ENCODE measurements at places on chromosomes 5 and 9.
A peak's percentile ranks its signal among the peaks of the same experiment; 100 is the strongest.

DNA sequence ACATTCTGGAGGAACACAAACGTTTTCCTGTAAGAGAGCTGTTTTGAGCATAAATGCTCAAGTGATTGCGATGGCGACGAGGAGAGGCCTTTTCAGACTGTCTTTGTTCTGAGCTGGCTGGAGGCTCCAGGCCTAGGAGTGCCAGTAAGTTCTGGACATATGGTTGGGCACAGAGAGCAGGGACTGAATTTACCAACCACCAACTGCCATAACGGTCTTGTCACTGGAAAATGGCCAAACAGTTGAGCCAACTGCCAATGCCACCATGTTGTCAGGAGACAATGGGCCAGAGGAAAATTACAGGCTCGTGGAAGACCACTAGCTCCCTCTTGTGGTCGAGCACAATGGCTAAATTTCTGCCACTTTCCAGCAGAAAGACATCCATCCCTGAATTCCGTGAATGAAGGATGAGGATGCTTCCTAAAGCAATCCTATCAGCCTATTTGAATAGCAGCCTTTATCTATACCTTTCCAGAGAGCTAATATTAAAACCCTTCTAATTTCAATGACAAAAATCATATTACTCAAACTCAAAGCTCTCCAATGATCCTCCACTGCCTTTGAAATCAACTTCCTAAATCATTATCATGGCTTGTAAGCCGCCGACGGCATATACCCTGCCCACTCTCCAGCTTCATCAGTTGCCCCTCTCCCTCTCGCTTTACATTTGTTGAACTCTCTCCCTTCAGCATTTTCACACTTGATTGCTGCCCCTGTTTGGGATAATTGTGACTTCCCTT lies 66.9 kb upstream of the GLIS3 start:
- DNase-seq: no peak

DNA sequence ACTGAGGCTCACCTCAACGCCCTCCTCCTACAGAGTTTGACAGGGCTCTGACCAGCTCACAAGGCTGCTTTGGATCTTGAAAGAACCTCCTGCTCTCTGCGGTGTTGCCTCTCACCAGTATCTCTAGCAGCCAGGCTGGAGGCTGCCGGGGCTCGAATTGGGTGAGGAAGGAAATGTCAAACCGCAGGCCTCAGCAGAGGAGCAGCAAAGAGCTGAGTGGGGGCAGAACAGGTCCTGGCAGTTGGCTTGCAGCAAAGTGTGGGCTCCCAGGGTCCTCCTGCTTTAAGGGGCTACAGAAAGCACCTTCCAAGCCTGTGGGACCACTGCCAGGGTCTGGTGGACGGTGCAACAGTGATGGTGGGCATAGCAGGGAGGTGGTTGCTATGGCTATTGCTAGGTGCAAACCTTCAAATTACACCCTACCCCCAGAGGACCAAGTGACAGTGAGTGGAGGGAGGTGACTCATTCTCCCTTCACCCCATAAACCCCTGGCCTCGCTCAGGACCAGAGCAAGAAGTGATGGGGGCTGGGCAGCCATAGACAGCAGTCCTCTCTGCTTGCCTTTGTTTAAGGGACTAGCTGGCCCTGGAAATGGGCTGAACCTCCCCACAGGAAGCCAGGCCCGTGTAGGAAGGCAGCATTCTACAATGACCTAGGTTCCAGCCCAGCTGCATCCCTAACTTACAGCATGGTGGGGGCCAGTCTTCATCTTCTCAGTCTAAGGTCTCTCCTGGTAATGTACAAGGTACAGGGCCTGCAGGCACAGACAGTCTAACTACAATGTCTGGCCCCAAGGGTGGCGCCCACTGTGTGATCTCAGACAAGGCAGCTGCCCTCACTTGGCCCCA lies 18.7 kb downstream of the LCP2 start:
- peak; percentile 90 for DNase-seq

GRCh38 chr9:37421914-37422288 lies 595 bp upstream of the GRHPR start:
- DNase-seq: no peak

DNA sequence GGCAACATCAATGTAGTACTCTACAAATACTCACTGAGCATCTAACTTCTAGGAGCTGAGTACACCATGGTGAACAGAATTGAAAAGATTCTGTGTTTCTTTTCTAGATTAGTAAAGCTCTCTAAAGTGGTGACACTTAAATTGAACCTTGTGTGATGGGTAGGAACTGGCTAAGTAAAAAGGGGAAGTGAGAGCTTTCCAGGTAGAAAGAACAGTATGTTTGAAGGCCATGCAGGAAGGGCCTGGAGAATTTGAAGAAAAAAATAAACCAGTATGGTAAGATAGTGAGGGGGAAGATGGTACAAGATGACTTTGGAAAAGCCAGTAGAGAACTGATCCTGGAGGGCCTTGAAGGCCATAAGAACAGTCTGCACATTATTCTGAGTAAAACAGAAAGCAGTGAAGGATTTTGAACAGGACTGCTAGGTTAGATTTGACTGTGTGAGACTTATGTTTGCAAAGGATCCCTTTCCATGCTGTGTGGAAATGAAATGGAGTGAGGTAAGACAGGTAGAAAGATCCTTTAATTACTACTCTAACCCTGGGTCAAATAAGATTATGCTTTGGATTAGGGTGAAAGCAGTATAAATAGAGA lies 46.7 kb upstream of the UBQLN1 start:
- no peak for DNase-seq

DNA sequence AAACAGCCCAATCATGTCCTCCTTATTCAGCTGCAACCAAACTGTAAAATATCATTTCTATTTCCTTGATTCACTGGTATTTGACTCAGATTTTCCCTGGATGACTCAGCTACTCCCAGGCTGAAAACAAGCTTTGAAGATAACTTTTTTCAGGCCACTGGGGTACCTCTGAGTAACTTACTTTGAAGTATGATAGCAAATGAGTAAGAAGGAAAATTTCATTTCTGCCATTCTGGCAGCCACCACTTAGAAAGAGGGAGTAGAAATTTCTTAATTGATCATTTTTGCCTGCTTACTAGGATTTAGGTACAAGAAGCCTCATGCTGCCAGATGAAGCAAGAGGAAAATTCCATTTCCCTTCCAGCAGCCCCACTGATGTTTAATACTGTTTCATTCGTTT lies 247.4 kb downstream of the PRELID2 start:
- no peak for DNase-seq

GRCh38 chr9:34332076-34332964 lies 3.0 kb downstream of the NUDT2 start:
- peak; percentile 10 for DNase-seq

- DNase-seq: peak; percentile 33
Measured at GRCh38 chr5:6359555-6360322, 18.6 kb downstream of the MED10 start.

DNA sequence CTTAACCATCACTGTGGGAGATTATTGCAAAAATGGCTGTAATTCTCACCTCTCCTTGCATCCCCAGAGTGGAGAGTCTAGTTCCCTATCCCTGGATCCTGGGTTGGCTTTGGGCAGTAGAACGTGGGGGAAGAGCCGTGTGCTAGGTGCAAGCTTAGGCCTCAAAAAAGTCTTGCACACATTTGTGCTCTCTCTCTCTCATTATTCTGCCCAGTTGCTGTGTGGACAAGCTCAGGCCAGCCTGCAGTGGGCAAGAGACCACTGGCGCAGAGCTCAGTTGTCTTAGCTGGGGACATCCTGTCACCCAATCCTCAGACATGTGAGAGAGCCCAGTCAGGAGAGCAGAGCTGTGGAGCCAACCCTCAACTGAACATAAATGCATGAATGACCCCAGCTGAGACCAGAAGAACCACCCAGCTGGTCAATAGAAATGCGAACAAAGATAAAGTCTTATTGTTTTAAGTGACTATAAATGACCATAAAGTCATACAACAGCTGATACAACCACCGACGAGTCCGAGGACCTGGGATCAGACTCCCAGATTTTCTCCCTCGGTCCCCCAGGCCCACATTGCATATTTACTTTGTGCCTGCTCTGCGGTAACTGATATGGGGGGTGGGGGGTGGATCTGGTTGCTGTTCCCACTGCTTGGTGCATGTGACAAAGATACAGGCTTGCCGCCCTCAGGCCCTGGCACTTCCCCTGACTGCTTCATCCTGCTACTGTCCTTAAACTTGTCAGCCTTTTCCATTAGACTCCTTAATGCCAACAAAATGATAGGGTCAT lies 166.4 kb upstream of the MVB12B start:
- DNase-seq: no peak

GRCh38 chr5:138466900-138467710 lies 1.8 kb downstream of the EGR1 start:
- no peak for DNase-seq

DNA sequence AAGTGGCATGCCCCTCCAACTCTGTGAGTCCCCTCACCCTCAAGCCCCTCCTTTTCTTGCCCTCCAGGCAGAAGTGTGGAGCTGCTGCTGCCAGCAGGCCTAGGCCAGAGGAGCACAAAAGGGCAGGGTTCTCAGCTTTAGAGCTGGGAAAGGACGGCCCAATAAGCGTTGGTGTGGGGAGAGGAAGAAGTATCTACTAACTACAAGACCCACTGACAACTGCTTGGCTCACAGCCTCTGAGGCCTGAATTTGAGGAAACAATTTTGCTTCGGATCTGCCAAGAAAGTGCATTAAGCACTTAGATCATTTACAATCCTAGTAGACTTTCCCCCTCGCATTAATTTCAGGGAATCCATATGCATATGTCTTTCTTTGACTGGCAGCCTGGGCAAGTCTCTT lies 179.4 kb downstream of the SNX18 start:
- no peak for DNase-seq

DNA sequence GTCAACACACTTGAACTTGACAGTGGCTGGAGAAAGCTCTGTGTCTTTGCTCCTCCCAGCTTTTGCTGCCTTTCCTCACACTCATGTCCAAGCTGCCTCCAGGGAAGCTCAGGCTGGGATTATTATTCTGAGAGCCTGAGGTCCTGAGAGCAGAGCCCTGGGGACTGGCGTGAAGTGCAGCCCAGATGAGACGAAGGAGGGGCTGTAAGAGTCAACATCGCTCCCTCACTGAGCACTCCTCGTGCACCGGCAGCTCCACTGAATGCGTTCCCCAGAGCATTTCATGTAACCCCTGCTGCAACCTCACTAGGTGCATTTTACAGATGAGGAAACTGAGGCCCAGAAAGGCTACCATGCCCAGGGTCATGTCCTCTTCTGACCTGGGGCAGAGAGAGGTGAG lies 63.5 kb upstream of the PHYKPL start:
- no peak for DNase-seq

DNA sequence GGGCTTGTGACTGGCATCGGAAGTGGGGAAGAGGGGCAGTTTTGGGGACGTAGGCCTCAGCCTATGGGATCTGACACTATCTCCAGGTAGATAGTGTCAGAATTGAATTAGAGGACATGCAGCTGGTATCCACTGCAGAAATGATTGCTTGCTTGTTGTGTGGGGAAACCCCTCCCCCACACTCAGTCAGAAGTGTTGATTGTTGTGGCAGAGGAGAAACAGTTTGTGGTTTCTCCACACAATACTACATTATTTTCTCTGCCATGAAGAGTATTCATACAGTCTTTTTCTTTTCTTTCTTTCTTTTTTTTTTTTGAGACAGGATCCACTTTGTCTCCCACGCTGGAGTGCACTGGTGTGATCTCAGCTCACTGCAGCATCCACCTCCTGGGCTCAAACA lies 113.9 kb downstream of the ARRDC3 start:
- no peak for DNase-seq

DNA sequence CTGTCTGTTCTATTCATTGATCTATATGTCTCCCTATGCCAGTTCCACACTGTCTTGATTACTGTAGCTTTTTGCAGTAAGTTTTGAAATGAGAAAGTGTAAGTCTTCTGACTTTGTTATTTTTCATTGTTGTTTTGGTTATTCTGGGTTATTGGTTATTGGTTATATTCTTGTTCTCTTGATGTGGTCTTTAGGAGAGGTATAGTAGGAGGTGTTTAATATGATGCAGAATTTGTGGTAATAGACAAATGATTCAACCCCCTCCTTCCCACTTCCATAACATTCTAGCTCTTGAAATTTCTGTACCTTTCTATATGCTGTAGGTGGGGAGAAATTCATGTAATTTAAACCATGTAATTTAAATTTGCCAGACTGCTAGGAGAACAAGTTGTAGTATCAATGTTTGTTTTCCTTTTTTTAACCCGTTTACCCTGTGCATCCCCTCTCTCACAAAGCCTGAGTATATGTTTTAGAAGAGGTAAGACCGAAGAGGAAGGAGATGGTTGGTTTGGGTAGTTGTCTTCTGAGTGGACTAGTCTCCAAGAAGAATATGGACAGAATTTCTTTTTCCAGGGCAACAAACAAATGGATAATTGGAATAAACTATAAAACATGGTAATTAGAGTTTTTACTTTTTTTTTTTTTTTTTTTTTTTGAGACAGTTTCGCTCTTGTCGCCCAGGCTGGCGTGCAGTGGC lies 19.2 kb downstream of the ANKHD1 start:
- DNase-seq: no peak

DNA sequence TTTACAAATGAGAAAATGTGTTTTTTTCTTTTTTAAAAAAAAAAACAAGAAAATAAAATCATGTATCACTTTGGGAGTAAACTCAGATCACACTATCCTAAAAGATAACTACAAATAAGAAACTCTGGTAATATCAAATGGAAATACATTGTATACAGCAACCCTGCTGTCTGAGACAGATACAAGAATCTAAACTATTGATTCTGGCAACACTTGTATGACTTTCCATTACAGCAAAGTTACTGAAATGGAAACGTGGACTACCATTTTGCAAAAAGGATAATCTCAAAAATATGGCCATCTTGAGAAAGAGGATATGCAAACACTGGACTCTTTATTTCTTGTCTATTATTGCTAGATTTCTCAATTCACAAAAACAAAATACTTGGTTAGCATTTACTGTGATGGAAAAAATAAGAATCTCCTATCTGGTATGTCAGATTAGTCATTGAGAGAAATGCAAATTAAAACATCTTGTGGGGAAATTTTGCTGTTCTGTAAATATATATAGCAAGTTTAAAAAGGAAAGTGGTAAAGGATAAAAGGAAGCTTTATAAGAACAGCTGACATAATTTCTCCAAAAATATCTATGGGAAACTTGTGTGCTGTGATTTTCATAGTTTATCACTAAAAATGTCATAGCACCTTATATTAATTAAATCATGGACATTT lies 112.9 kb upstream of the FER start:
- DNase-seq: no peak

GRCh38 chr5:163345216-163345615 lies 92.2 kb upstream of the CCNG1 start:
- no peak for DNase-seq

- no peak for DNase-seq
Measured at GRCh38 chr5:81755320-81755719, 4.4 kb upstream of the SSBP2 start.

GRCh38 chr9:5632540-5632939 lies 3.6 kb downstream of the RIC1 start:
- DNase-seq: no peak

DNA sequence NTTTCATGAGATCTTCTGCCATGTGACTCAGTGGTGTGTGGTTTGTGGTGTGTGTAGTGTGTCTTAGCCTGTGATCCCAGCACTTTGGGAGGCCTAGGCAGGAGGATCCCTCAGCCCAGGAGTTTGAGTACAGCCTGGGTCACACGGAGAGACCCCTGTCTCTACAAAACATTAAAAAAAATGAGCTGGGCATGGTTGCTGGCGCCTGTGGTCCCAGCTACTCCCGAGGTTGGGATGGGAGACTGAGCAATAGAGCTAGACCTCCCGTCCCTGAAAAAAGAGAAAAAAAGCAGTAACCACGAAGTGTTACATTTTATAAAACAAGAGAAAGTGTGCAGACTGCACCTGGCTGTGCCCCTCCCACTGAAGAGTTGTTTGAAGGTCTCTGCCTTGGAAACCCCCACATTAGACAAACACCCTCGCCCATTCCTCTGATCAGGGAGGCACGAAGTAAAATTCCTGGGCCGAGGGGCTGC lies 21.2 kb upstream of the RNU6ATAC start:
- DNase-seq: peak; percentile 44

GRCh38 chr9:124263800-124264426 lies 6.2 kb downstream of the NEK6 start:
- DNase-seq: no peak

Data from CD4-positive, alpha-beta memory T cell (primary cell).